Left forelimb (tissue), 1 donor: ENCODE measurements at places on chromosomes 7 and 10.

DNA sequence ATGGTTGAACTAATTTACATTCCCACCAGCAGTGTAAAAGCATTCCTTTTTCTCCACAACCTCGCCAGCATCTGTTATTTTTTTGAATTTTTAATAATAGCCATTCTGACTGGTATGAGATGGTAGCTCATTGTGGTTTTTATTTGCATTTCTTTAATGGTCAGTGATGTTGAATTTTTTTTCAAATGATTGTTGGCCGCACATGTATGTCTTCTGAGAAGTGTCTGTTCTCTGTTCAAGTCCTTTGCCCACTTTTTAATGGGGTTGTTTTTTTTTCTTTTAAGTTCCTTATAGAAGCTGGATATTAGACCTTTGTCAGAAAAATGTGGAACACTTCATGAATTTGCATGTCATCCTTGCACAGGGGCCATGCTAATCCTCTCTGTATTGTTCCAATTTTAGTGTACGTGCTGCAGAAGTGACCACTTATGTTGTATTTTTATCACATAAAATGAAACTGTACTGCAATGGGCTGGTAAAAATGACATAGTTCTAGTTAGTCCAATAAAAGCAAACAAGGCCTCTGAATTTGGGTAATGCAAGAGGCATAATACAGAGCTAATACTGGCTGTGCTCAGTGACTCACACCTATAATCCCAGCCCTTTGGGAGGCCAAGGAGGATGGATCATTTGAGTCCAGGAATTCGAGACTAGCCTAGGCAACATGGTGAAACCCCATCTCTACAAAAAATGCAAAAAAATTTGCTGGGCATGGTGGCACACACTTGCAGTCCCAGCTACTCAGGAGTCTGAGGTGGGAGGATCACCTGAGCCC is 70.3 kb downstream of the ABI1 start:
- DNase-seq: no peak

DNA sequence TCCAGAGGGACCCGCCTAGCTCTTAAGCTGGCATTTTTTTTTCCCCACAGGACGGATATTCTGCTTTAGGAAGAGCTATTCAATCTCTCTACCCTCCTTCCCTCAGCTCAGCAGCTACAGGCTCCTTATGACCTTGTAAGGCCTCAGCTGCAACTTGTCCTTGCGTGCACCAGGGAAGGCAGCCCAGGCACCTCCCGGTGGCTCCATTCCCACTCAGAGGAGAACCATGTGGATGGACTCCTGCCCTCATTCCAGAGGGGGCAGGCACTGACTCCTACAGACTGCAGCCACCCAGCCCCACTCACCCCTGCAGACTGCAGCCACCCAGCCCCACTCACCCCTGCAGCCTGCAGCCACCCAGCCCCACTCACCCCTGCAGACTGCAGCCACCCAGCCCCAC is 73.7 kb downstream of the ITIH5 start:
- DNase-seq: no peak

DNA sequence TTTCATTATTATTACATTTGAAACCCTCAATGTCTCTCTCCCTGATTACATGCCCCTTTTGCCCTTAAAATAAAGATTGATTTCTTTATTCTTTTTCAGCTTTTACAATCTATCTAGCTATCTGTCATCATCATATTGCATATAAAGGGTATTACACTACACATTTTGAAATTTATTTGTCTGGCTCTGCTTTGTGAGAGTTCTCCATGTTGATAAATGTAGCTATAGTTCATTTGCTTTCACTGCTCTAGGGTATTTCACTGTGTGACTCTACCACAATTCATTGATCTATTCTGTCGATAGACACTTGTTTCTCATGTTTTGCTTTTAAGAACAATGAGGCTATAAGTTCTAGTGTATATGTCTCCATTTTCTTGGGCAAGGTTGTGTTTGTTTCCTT is 25.6 kb downstream of the CDK1 start:
- no peak for DNase-seq

GRCh38 chr10:58393317-58393716 is 8.1 kb downstream of the TFAM start:
- no peak for DNase-seq

- no peak for DNase-seq
Observed at GRCh38 chr7:110065121-110065520, 1025.8 kb upstream of the LRRN3 start.

- no peak for DNase-seq
Observed at GRCh38 chr10:14389981-14390590, 59.4 kb upstream of the FRMD4A start.

DNA sequence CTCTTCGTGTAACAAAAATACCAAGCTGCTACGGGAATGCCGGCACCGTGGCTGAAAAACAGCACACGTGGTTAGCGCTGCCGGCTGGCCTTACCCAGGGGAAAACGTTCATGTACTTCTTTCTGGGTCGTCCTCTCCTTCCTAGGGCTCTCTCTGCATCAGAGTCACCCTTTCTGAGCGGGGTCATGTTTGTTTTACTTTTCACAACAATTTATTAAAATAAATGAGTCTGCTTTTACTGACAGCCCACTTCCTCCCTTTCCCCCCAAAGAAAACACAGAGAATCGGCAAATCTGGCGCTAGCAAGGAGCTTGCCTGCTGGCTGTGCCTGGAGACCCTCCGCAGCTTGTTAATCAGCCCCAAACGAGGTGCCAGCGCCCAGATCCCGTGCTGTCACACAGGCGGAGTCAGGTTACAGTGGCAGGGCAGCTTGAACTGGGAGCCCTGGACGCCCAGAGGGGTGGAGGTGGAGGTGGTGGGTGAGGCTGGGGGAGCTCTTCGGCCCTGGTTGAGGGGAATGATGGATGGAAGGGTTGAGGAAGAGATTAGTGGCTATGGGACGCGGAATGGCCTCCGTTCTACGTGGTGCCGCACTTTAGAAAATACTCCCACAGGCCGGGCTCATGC is 162.2 kb upstream of the TNS3 start:
- DNase-seq: no peak

- DNase-seq: no peak
Observed at GRCh38 chr7:28137463-28137862, 43.1 kb downstream of the JAZF1 start.

GRCh38 chr7:76185187-76185896 is 16.4 kb upstream of the SRRM3 start:
- no peak for DNase-seq
